ENCODE measurements at places on chromosomes 2 and 18.
A peak's percentile ranks its signal among the peaks of the same experiment; 100 is the strongest.

GRCh38 chr2:158776231-158776630, 18.9 kb upstream of the DAPL1 start:
- no peak for DNase-seq

DNA sequence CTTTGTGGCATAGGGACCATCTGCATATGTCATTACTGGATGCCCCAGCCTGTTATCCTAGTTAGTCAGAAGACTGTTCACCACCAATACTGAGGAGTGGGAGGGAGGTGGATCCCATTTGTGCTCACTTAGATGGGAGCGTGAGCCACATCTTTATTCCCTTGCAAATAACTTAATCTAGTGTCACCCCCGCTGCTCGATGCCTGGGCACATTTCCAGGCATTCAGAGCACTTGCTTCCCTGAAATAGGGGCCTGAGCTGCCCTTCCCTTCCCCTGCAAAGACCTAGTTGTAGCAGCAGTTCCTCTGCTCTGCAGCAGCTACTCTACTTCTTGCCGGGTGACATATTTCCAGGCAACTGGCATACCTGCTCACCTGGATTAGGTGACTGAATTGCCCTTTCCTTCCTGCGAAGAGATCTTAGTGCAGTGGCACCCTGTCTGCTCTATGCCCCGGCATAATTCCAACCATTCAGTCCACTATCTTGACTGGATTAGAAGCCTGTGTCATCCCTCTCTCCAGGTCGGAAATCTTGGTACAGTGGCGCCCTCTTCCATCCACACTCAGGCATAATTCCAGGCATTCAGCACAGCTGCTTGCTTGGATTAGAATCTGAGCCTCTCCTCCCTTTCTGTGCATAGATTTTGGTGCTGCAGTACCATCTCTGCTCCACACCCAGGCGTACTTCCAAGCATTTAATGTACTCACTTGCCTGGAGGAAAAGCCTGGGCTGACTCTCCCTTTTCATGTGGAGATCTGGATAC, 1389.1 kb upstream of the TMEFF2 start:
- DNase-seq = no peak

GRCh38 chr18:29259838-29260237, 1082.9 kb upstream of the CDH2 start:
- no peak for DNase-seq

GRCh38 chr2:227870710-227871374, 589 bp upstream of the DAW1 start:
- no peak for DNase-seq

- peak; percentile 11 for DNase-seq
Observed at GRCh38 chr18:76491776-76492668, 3.0 kb downstream of the ZNF516 start.

DNA sequence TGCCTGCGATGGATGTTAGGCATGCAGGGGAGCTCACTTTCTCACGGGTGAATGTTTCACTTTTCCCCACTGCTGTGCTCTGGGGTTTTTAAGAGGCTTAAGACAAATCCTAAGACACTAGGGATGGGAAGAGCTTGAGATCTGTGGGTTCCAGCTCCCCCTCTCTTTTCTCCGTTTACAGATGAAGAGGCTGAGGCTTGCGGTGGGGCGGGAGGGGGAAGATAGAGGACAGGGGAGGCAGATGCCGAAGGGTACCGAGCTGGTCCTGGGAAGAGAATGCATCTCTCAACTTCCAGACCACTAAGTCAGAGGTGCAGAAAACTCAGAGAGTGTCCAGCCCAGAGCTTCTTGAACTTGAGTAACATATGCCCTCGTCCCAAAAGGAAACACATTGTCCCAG, 8.2 kb upstream of the ATOH8 start:
- no peak for DNase-seq

DNA sequence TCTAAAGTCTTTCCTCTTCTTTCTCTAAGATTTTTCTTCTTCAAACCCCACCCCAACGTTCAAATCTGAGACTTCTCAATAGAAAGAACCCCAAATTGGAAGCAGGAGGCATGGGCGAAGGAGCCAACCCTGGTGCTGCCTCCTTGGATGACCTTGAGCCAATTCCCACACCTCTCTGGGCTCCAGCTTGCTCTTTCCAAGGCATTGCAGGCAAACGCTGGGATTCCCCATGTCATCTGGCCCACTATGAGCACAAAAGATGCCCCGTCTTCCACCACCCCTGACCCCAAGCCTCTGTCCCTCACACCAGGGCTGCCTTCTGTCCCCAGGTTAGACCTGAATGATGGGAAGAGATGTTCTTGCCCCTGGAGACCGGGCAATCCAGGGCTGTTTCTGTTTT, 57.0 kb downstream of the TTC32 start:
- DNase-seq = no peak

GRCh38 chr18:49731860-49732311, 81.4 kb downstream of the ACAA2 start:
- DNase-seq = no peak

DNA sequence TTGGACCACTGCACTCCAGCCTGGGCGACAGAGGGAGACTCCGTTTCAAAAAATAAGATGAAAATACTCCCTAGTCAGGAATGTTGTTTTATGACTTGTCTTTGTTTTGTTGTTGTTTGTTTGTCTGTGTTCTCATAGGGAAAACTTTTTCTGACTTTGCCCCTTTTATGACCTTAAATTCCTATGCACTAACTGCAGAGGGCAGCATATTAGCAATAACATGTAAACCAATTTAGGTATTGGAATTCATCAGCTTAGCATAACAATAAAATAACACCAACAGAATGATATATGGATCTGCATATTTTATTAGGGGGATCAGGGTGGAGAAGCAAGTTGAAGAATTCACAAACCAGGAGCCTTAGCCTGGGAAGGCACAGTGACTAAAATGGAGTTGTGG, 631.5 kb downstream of the SUCLG1 start:
- no peak for DNase-seq

DNA sequence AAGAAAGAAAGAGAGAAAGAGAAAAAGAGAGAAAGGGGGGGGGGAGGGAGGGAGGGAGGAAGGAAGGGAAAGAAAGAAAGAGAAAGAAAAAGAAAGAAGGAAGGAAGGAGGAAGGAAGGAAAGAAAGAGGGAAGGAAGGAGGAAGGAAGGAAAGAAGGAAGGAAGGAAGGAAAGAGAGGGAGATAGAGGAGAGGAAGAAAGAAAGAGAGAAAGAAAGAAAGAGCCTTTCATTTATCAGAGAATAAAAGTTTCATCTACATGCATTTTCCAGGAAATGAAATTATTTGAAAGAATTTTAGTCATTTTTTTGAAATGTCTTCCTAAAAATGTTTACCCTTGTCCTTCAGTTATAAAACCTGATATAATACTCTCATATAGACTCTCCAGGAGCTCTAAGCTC, 172.4 kb downstream of the TRABD2A start:
- DNase-seq = no peak

- DNase-seq = no peak
Observed at GRCh38 chr2:154600927-154601494, 97.5 kb upstream of the KCNJ3 start.

GRCh38 chr2:67854103-67854743, 208.6 kb downstream of the C1D start:
- DNase-seq = no peak

- DNase-seq = peak; percentile 68
Observed at GRCh38 chr2:25822190-25823117, 55.8 kb downstream of the ASXL2 start.

DNA sequence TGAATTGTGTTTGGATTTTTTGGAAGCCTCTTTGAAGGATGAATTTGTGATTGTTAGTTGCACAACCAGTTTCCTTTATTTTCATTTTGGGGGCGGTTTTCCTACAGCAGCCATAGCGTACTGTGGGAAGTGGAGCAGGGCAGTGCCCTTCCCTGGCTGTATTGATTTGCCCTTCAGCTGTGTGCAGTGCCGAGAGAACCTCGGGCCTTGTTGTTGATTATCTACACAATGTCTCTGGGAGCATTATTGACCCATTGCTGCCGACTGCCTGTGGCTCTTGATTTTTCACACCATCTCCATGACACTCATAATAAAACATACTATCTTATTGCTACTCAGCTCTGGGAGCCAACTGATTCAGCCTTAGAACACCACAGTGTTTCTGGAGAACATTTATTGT, 162.2 kb upstream of the BOD1L2 start:
- DNase-seq = no peak

GRCh38 chr2:197705912-197706838, 1.0 kb downstream of the MARS2 start:
- DNase-seq = no peak

DNA sequence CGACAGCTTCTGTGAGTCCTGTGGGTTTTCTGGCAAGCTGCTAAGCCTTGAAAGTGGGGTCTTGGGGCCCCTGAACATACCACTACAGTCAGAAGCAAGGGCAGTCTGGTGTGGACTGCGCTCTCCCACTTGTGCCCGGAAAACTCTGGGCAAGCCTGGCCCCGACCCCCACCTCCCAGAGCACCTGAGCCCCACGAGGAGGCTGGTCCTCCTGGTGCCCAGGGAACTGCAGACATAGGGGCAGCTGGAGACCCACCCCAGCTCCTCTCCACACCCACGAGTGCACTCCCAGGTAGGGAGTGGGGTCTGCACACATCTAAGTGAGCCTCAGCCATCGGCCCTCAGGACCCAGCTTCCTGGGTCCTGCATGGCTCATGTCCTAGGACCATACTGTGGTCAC, 16.2 kb upstream of the GPC1 start:
- DNase-seq = no peak

GRCh38 chr2:160868891-160869290, 291.3 kb upstream of the TANK start:
- DNase-seq = no peak

- DNase-seq = no peak
Observed at GRCh38 chr2:29227935-29228675, 112.9 kb downstream of the CLIP4 start.

DNA sequence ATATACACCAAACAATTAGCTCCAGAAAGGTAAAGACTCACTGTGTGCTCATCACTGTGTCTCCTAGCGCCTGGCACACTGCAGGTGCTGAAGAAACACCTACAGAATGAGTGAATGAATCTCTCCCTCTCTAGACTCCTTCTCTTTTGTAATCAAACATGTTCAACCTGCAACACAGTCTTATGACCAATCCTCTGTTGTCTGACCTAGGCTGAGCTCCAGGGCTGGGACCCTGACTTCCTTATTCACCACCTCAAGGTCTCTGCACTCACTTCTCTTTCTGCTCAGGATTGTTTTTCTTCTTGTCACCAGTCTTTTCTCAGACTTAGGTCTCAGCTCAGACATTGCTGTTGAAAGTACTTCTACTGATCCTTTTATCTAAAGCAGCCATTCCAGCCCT, 9.8 kb downstream of the CKAP2L start:
- DNase-seq = no peak

- DNase-seq = no peak
Observed at GRCh38 chr2:133439565-133439920, 128.7 kb downstream of the NCKAP5 start.

DNA sequence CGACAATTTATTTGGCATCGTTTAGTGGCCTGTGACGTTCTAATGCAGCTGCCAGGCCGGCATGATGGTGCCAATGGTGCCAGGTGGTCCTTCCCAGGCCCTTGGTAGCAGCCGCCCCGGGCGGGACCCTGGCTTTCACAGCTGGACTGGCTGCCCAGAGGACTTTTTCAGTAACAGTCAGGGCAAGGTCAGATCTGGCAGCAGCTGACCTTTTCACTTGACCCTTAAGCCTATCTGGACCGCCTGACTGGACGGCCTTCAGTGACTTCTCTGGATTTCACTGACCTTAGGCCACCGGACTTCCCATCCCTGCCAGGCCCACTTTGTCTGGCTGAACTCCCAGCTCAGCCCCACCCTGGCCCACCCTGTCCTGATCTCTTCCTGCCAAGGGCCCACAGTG, 15.9 kb downstream of the TRIB2 start:
- DNase-seq = no peak

GRCh38 chr2:237345411-237345810, 68.6 kb downstream of the COL6A3 start:
- DNase-seq = no peak

GRCh38 chr2:23745726-23746105, 181.2 kb downstream of the ATAD2B start:
- DNase-seq = no peak

DNA sequence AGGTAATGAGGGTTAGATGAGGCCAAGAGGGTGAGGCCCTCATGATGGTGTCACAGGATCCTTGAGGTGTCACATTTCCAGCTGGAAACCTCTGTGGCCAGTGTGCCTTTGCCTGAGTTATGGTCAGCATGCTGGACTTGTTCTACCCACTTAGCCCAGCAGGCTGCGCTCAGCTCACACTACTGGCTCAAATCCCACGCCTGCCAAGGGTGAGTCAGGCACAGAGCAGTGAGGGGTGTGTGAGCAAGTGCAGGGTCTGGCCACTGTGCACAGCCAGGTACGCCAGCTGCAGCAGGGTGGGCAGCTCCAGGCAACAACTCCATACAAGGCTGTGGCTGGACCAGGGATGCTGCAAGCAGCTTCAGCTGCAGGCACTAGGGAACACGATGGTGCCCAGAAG, 616.6 kb upstream of the FSHR start:
- no peak for DNase-seq

- no peak for DNase-seq
Observed at GRCh38 chr2:197628043-197628500, 47.3 kb downstream of the RFTN2 start.

GRCh38 chr2:20414806-20415205, 32.1 kb upstream of the RHOB start:
- no peak for DNase-seq

- no peak for DNase-seq
Observed at GRCh38 chr18:34911661-34912384, 129.4 kb upstream of the MAPRE2 start.

GRCh38 chr2:116842164-116842563, 972.3 kb upstream of the DDX18 start:
- no peak for DNase-seq

- no peak for DNase-seq
Observed at GRCh38 chr2:214310319-214310718, 100.5 kb upstream of the VWC2L start.

GRCh38 chr2:71455741-71456569, 2.6 kb downstream of the DYSF start:
- DNase-seq = no peak

- DNase-seq = no peak
Observed at GRCh38 chr2:186806591-186806990, 42.4 kb downstream of the ZSWIM2 start.

- no peak for DNase-seq
Observed at GRCh38 chr2:185128996-185129395, 530.7 kb downstream of the ZNF804A start.

- no peak for DNase-seq
Observed at GRCh38 chr2:18560797-18561085, 288 bp upstream of the RDH14 start.

- DNase-seq = no peak
Observed at GRCh38 chr2:128271911-128272600, 46.6 kb downstream of the HS6ST1 start.

Measured in CD4-positive, alpha-beta T cell treated with Interleukin-12 subunit alpha and Interleukin-12 subunit beta, for 1 hour (primary cell).